ENCODE measurements at places on chromosomes 3 and 15.

- DNase-seq = peak; percentile 6
Measured at GRCh38 chr3:146590521-146590920, 14.6 kb downstream of the PLSCR5 start.

GRCh38 chr15:65087873-65088642 lies 11.5 kb downstream of the KBTBD13 start:
- no peak for DNase-seq

- no peak for DNase-seq
Measured at GRCh38 chr15:77409259-77410156, 10.4 kb downstream of the PEAK1 start.

DNA sequence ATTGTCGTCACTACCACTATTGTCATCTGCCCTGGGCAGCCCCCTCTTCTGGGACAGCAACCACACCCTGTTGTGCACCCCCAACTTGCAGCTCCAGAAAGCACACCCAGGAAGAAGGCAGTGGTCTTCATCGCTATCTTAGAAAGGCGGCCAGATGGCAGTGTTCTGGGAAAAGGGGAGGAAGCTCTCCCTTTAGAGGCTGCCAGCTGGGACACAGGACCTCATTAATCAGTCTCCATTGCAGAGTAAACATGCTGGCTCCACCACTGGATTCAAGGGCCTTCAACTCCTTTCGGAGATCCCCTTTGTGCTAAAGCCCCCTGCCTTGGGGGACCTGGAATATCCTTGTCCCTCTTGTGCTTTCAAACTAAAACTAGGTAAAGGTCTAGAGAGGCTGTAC lies 199.3 kb upstream of the LINGO1 start:
- no peak for DNase-seq
